Stimulated activated CD8-positive, alpha-beta memory T cell treated with anti-CD3 and anti-CD28 coated beads, Interleukin-7, amount 100 ng/mL, for 4 hours (primary cell): ENCODE measurements at places on chromosomes 6 and 20.
A peak's percentile ranks its signal among the peaks of the same experiment; 100 is the strongest.

DNA sequence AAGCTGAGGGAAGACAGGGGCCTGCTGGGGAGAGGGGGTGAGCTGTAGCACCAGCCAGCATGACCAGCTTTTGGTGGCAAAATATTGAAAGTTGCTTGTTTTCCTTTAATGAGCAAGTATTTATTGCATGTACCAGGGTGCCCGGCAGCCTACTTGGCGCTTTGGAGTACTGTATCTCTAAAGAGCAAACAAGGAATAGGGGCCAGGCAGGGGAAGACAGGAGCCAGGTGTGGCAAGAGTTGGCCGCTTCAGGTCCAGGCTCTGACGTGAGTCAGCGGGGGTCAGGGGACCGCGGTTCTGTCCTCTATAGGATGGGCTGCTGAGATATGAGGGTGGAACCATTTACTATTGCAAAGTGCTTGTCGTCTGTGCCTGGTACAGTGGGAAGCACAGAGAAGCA is 63.1 kb downstream of the PSMG4 start:
- no peak for DNase-seq

- DNase-seq: no peak
Observed at GRCh38 chr6:160070427-160070826, 51.2 kb upstream of the SLC22A1 start.

- DNase-seq: no peak
Observed at GRCh38 chr20:5216663-5217062, 89.9 kb downstream of the CDS2 start.

DNA sequence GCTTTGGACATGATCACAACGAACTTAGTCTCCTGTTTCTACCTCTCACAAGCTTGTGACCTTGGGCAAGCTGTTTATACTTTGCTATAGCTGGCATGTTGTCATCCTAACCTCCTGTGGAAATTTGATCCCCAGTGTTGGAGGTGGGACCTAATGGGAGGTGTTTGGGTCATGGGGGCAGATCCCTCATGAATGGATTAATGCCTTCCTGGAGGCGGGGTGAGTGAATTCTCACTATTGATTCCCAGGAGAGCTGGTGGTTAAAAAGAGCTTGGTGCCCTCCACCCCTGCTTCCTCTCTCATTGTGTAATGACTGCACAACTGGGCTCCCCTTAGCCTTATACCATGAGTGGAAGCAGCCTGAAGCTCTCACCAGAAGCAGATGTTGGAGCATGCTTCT is 228.9 kb downstream of the HIVEP2 start:
- DNase-seq: no peak

DNA sequence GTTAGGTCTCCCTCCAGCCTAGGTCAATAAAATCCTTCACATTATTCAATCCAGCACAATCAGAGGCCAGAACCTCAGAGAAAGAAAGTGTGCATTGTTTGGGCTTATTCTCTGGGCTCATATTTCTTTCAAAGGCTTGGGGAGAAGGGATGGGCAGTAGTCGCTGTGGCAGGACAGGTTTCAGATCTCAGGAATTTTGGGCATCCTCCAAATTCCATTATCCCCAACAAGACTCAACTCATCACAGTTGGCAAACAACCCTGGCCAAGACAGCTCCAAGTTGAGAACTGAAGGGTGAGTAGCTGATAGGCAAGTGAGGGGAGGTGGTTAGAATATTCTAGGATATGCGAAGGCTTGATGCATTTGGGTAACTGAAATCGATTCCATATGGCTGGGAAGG is 27.2 kb upstream of the CHD6 start:
- no peak for DNase-seq

GRCh38 chr6:33665957-33666356 is 44.8 kb downstream of the ITPR3 start:
- no peak for DNase-seq

- no peak for DNase-seq
Observed at GRCh38 chr6:113055061-113055460, 707.9 kb downstream of the RFPL4B start.

DNA sequence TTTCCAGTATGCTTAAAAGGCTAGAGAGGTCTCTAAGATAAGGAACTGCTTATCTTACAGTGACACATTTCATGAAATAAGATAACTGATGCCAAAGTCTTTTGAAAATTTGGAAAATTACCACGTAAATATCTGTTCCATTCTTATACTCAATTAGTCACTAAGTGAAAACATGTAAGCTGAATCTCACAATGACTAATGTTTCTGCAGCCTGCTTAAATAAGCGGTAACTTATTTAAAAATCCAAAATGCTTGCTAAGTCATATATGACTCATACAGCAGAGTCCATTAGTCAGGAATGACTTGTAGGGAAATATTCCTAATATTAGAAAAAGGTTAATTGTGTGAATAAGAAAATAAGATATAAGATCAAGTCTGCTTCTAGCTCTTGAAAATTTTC is 27.8 kb upstream of the LGSN start:
- no peak for DNase-seq

GRCh38 chr6:154268486-154268885 is 88.1 kb downstream of the IPCEF1 start:
- DNase-seq: no peak

DNA sequence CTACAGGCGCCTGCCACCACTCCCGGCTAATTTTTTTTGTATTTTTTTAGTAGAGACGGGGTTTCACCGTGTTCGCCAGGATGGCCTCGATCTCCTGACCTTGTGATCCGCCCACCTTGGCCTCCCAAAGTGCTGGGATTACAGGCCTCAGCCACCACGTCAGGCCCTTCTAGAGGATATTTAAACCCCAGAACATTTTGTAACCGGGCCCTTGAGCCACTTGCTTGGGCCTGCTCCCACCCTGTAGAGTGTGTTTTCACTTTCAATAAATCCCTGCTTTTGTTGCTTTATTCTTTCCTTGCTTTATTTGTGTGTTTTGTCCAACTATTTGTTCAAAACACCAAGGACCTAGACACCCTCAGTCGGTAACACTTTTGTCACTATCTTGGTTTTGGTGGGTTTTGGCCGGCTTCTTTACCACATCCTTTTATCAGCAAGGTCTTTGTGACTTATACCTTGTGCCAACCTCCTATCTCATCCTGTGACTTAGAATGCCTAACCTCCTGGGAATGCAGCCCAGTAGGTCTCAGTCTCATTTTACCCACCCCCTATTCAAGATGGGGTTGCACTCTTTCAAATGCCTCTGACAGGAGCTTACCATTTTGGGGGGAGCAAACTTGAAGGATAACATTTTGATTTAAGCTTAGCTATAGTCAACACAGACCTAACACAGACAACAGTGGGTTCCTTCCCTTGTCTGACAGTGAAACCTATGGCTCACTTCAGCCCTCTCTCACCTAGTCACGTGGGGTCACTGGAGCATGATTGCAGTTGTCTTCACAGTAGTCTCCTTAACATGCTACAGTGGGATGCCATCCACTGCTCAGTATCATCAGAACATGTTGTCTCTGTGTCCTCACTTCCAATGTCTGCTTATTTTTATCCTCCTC is 27.9 kb upstream of the KIF6 start:
- no peak for DNase-seq

- no peak for DNase-seq
Observed at GRCh38 chr6:24517659-24518543, 23.1 kb downstream of the ALDH5A1 start.

DNA sequence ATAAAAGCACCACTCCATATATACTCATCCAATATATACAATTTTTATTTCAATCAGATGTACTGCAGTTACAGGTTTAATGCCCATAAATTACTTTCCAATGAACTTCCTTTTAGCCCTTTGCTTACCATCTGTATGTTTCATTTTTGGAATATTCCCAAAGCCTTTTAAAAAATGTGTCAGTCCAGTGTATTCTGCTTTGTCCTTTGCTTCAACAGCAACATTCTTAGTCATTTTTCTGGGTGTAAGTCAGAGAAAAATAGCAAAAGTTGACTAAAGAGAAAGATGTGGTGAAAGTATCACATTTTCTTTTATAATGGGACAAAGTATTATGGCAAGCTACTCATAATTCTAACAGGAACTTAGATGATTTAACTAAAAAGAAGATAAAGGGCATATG is 15.2 kb downstream of the DSE start:
- DNase-seq: no peak

- no peak for DNase-seq
Observed at GRCh38 chr6:147869201-147869600, 360.7 kb downstream of the SAMD5 start.

- no peak for DNase-seq
Observed at GRCh38 chr6:25558155-25558817, 93.7 kb upstream of the SCGN start.

GRCh38 chr6:53984163-53984562 is 127.1 kb upstream of the MLIP start:
- no peak for DNase-seq

GRCh38 chr6:144156338-144156737 is 6.0 kb downstream of the STX11 start:
- no peak for DNase-seq

DNA sequence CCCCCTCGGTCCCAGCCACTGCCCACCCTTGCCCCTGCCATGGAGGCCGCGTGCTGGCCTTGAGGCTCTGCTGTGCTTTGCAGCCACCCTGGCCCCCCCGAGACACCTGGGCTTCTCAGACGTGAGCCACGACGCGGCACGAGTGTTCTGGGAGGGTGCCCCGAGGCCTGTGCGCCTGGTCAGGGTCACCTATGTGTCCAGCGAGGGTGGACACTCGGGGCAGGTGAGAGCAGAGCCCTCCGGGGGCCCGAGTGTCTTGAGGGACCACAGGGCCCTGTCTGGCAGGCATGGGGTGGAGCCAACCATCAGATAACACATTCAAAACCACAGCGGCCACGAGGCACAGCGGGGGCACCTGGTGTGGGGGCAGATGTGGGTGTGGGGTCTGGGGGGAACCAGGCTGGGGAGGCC is 18.9 kb downstream of the COL20A1 start:
- DNase-seq: no peak

DNA sequence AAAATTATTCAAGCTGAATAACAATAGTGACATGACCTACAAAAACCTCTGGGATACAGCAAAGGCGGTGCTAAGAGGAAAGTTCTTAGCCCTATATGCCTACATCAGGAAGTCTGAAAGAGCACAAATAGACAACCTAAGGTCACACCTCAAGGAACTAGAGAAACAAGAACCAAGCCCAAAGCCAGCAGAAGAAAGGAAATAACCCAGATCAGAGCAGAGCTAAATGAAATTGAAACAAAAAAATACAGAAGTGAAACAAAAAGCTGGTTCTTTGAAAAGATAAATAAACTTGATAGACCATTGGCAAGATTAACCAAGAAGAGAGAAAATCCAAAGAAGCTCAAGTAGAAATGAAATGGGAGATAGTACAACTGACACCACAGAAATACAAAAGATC is 47.6 kb upstream of the NOTCH4 start:
- DNase-seq: no peak

GRCh38 chr6:13474360-13474759 is 13.0 kb downstream of the GFOD1 start:
- no peak for DNase-seq

GRCh38 chr6:90127595-90127994 is 169.0 kb downstream of the BACH2 start:
- DNase-seq: no peak

DNA sequence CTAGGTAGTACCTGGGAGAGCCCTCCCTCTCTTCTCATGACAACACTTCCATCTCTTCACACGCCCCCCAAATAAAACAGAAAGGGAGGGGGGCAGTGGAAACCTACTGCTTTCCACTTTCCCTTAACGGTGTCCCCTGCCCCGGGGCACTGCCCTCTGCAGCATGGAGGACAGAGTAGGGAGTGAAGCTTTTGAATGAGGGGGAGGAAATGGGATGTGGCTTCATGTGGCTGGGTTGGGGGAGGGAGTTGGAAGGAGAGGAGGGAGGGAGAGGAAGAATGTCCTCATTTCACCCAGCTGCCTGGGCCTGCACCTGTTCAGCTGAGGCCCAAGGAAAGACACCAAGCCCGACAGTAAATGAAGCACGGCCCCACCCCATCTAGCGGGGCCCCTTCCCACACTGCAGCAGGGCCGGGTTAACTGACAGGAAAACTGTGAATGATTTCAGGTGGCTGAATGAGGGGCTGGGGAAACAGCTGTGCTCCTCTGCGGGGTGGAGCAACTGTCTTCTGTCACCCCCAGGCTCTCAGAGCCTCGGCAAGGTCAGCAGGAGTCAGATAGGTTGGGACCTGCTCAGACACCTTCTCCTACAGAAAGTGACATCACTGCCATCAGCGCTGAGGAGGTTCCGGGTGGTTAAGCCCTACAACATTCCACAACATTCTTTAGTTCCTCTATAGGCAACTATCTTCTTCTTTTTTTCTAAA is 40.0 kb upstream of the TAF8 start:
- DNase-seq: no peak

- DNase-seq: no peak
Observed at GRCh38 chr20:59013959-59014608, 5.1 kb upstream of the TUBB1 start.

DNA sequence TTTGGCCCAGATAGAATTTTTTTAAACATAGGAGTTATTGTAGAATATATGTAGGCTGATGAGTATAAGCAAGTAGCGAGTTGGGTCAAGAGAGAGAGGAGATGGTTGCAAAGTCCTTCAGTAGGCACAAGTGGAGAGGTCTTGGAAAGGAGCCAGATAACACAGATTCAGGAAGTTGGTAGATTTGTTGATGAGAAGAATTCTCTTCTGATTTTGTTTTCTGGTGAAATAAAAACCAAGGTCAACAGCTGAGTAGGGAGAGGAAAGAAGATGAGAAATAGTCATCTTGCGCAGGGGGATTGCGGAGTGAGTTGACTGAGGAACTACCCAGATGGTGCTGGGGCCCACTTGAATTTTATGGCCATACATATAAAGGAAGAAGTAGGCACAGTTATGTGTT is 17.4 kb upstream of the CD83 start:
- DNase-seq: no peak

DNA sequence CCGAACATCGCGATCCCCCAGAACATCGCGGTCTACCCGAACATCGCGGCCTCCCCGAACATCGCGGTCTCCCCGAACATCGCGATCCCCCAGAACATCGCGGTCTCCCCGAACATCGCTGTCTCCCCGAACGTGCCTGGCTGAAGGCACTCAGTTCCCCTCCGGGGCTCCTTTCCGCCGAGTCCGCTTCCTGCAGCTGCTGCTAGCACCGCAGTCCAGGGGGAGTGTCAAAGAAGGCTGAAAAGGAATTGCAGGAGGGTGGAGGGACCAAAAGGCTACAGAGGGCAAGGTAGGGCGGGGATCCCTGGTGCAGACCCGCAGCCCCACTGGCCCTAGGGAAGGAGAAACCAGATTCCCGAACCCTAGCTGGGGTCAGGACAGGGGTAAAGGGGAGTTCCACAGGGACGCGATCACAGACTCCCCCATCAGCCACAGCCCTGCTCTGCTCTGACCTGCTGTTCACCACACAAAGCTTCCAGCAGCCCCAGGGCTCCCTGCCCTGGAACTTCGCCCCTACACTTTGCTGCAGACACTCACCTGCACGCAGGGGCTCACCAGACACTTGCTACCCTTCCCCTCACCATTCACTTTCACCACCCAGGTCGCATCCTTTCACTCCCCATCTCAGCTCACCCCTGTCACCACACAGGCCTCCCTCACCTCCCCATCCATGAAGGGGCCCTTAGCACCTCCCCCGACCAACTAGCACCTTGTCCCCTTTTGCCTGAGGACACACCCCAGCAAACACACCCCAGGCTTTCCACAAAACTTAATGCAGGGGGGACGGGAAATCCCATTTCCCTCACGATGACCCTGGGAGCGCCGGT is 1.7 kb downstream of the ULBP1 start:
- no peak for DNase-seq

- DNase-seq: peak; percentile 61
Observed at GRCh38 chr6:136607932-136608772, 57.9 kb upstream of the MAP7 start.
